C1 segment of cervical spinal cord (tissue), 14 donors: ENCODE measurements at places on chromosomes 11 and 22.

DNA sequence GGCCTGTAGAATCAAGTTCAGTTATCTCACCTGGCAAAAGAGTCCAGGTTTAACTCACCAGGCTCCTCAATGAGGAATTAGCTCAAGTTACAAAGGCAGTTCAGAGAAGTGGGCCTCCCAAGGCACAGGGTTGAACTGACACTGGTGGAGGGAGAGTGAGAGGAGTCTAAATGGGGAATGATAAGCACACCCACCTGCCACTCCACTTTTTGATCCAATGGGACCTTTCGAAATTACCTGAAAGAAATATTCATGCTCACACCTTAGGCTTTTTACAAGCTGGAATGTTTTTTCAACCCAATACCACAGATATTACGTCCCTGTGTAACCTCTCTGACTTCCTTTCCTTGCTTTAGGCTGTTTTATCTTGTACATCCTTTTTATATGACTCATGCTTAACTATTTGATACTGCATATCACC is 642.7 kb upstream of the TENM4 start:
- DNase-seq: no peak

GRCh38 chr11:82924522-82925224 is 23.1 kb downstream of the DDIAS start:
- no peak for DNase-seq

DNA sequence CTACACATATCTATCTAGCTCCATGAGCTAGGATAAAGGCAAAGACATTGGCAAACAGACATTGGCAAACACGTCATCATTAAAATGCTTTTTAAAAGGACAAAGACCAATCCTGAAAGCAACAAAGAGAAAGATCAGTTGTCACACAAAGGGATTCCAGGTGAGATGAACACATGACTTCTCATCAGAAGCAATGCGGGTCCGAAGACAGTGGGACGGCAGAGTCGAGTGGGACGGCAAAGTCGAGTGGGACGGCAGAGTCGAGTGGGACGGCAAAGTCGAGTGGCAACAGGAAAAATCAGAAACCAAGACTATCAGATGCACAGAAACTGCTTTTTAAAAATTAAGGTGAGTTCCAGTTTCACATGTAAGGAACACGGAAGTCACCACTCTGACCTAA is 609.5 kb downstream of the BRD1 start:
- no peak for DNase-seq

DNA sequence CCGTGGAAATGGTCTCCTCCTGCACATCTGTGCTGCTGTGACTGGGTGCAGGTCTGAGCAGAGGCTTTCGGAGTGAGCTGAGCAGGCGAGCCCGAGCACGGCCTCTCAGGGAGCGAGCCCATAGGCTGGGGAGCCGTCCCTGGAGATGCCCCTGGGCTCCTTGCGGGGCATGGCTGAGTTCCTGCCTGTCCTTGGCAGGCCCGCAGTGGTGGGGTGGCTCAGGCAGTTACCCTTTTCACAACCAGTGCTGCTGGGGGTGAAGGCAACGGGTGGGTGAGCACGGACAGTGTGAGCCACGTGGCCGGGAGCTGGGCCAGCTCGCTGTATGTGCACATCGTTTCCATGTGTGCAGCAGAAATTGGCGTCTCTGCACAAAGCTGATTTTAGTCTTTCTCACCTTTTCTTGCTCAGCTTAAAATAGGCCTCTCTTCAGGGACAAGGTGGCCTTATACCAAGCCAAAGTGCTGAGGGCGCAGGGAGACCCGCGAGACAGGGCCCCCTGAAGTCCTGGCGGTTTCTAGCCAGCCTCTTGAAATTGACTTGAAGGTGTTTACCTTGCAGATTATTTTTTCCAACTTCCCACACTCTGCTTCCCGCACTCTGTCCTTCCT is at the start of gene TP53AIP1:
TP53AIP1 (minus strand) TSS at position 55 of the 611 bp plus-strand sequence. CDS start 5,053 bp downstream, outside the sequence.
- DNase-seq: no peak

- DNase-seq: no peak
These were observed at the start of gene BTG4 for GRCh38 chr11:111512296-111513239. BTG4 (minus strand) TSS chr11:111512386; CDS start chr11:111498776, 13,610 bp downstream.

- no peak for DNase-seq
These were observed 60.4 kb downstream of the TTC28 start for GRCh38 chr22:28619236-28619635.

- DNase-seq: no peak
These were observed 286.7 kb upstream of the CCDC90B start for GRCh38 chr11:83572581-83573496.

DNA sequence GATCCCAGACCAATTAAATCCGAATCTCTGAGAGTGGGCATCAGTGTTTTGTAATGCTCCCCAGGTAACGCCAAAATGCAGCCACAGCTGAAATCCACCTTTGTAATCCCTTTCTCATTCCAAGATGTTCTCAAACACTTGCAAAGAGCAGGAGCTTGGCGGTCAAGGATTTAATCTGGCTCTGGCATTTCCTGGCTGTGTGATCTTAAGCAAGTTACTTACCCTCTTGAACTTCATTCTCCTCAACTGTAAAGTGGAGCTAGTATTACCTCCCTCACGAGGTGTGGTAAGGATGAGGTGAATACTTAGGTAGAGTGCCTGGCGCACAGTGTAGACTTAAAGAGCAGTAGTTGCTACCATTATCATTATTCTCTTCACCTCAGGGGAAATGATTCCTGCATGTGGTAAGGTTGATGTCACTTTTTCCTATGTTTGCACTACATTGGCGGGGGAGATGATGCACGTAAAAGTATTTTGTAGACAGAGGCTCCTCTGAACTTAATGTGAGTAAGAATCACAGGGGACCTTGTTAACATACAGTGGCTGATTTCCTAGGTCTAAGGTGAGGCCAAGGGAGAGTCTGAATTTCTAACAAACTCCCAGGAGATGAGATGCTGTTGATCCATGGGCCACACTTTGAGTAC is 210.4 kb upstream of the PITPNB start:
- no peak for DNase-seq

GRCh38 chr22:44046485-44047141 is 22.5 kb downstream of the PARVB start:
- DNase-seq: no peak

DNA sequence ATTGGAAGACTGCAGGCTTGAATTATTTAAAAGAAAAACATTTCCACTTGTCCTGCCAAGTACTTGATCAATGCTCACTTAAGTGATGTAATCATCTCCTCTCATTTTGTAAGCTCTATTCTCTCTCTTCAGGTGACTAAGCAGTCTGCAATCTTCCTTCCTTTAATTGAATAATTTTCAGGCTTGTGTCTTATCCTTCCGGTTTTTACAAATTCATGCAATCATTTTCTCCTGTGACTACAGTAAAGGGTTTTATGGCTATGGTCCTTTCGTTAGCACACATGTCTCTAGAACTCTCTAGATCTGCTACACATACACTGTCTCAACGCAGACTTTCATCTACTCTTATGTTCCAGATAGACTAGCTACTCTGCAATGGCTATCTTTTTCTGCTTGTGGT is 12.6 kb upstream of the UPB1 start:
- no peak for DNase-seq

- DNase-seq: no peak
These were observed 12.1 kb downstream of the DUSP18 start for GRCh38 chr22:30655532-30655931.

- no peak for DNase-seq
These were observed 101.0 kb downstream of the PDE2A start for GRCh38 chr11:72573072-72573854.

DNA sequence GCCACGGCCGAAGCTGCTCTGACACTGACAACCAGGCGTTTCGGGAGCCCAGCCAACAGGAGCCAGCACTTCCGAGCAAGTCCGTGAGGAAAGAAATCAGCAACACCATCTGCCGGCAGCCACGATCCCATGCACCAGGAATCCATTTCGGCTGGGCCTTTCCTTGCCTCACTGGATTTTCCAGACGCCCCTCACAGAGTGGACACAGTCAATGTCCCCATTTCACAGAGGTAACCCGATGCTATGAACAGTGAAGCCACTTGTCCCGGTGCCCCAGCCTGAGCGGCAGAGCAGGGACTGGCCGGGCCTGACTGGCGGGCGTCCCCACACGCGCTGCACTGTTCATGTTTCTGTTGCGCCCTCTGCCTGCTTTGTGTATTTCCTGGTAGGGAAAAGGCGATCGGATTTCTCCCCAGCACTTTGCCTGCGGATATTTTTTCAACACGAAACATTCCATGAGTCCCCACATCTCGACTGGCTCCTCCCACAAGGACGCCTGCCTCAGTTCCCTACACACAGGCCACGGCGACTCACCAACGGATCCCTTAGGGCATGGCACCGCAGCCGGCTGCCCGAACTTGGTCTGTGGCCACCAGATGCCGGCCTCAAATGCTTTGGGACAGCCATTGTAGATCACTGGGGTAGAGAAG is 55.3 kb downstream of the TRMU start:
- no peak for DNase-seq

GRCh38 chr11:110787680-110788079 is 75.4 kb upstream of the ARHGAP20 start:
- DNase-seq: no peak

DNA sequence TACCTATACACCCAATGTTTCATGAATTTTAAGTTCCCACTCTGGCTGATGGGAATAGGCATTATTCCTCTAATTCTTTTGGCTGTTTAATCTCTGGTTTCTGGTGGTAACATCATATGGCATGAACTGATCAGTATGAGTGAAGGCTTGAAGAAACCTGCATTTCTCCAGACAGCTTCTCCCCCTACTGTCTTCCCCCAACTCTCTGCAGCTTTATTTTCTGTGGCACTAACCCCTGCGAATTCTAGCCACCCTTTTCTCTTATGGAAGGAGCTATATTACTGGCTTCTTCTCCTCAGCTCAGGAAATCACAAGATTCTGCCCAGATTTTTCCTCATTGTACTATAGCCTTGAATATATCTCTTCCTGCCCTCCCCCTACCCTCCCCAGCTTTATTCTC is 57.1 kb downstream of the CASP12 start:
- DNase-seq: no peak

- DNase-seq: no peak
These were observed 6.2 kb downstream of the PTPN5 start for GRCh38 chr11:18785411-18785810.

- DNase-seq: no peak
These were observed 6.9 kb downstream of the BCR start for GRCh38 chr22:23187211-23187610.

- DNase-seq: no peak
These were observed 50.7 kb upstream of the CWF19L2 start for GRCh38 chr11:107508201-107508857.

GRCh38 chr11:9208726-9209501 is 56.2 kb downstream of the DENND5A start:
- no peak for DNase-seq

GRCh38 chr11:38302564-38302963 is 1704.5 kb upstream of the RAG2 start:
- DNase-seq: no peak

DNA sequence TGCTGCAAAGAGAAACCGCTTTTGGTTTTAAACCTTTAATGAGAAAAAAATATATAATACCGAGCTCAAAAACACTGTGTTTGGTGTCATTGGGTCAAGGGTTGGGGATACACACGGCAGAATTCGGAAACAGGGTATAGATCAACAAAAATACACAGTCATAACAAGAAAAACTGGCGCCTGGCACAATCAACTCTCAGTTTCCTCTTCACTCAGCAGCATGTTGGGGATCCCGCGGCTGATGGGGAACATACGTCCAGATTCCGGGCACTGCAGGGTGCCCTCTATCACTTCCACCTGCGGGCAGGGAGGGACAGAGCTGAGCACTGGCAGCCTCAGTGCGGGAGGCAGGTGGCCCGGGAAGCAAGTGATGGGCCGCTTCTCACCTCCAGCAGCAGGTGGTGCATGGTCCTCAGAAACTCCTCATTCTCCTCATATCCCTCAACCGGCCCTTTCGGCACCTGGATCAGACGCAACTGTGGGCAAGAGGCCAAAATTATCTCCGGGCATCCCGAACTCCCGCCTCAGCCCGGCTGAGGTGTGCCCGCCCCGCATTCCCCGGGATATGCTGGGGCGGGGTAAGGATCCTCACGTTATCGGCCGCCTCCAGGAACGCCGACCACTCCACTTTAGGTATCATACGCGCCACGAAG is 561 bp downstream of the TRMT112 start:
- DNase-seq: no peak

DNA sequence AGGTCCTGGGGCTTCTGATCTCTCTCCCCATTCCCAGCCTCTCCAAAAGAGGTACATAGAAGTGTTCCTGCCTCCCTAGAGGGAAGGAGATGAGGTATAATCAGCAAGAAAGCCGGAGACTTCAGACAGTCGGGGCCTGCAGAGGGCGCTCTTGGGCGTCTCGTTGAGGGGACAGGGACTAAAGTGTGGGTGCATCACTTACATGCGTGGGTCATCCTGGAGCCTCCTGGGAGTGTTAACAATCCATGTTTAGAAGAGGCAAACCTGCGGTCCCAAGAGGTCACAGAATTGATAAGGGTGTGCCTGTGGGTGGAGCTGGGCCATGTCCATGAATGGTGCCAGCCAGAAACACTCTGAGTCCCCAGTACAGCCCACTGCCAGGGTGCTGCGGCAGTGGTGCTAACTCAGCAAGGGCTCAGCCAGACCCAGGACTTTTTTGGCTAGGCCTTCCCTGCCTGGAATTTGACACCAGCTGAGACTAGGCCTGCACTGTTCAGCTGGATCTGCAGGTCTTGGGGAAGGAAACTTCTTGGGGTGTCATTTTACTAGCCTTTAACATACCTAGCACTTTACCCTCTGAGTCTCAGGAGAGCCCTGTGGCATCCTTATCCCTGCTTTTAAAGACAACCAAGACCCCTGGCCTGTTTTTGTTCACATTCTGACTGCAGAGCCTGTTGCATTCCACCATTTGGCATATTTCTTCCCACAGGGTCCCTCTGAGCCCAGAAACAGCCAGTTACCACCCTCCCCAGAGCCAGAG is 5.5 kb downstream of the YDJC start:
- DNase-seq: no peak
